Stimulated activated CD4-positive, alpha-beta T cell treated with anti-CD3 and anti-CD28 coated beads, TNF-alpha, amount 100 ng/mL, for 4 hours (primary cell): ENCODE measurements at places on chromosomes 1 and 21.

- no peak for DNase-seq
Observed at GRCh38 chr1:202791077-202791747, 17.0 kb downstream of the KDM5B start.

DNA sequence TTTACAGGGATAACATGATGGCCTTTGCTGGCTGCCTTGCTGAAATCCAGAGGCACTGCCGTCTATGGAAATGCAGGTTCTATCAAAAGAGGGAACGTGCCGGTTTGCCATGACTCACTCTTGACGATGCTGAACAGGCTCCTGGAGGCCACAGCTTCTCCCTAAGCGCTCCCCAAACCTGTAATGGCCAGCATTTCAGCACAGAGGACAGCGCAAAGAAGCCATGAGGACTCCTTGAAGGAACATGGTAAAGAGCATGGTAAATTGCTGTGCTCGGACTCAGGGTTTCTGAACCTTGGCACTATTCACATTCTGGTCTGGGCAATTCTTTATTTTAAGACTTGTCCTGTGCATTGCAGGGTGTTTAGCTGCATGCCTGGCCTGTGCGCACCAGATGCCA is 217.5 kb downstream of the CAMTA1 start:
- DNase-seq: no peak

DNA sequence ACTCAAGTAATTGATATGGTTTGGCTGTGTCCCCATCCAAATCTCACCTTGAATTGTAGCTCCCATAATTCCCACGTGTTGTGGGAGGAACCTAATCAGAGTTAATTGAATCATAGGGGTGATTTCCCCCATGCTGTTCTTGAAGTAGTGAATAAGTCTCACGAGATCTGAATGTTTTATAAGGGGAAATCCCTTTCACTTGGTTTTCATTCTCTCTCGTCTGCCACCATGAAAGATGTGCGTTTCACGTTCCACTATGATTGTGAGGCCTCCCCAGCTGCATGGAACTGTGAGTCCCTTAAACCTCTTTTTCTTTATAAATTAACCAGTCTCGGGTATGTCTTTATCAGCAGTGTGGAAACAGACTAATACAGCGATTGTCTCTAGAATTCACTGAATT is 135.4 kb downstream of the BACH1 start:
- DNase-seq: no peak

GRCh38 chr1:168654198-168654915 is 74.6 kb downstream of the DPT start:
- no peak for DNase-seq

DNA sequence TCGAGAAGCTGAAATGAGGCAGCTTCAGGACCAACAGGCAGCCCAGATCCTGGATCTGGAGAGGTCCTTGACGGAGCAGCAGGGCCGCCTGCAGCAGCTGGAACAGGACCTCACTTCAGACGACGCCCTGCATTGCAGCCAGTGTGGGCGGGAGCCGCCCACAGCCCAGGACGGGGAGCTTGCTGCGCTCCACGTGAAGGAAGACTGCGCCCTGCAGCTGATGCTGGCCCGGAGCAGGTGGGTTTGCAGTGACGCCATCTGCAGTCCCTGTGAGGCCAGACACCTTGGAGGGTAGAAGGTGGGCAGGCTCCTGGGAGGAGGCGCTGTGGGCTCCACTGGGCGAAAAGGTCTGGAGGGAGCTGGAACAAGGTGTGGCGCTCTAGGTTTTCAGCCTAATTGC is 39.7 kb downstream of the PCNT start:
- no peak for DNase-seq

DNA sequence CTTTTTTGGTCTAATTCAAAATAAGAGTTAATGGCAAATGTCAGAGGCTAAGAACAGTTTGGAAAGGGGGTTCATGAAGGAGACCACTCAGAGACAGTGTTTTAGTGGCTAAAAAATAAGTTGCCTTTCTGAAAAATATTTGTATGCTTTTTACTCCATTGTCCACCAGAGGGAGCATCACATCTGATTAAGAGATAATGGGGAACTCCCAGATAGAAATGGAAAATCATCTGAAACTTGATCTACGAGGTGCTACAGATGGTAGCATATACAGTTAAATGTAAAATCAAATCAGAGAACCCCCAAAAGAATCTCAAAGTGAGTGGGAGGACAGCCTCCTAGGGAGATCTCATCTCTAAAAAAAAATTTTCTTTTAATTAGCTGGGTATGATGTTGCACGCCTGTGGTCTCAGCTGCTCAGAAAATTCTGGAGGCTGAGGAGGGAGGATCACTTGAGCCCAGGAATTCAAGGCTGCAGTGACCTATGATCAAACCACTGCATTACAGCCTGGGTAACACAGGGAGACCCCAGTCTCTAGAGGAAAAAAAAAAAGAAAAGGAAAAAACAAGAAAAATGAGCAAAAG is 9.7 kb downstream of the SMYD3 start:
- no peak for DNase-seq

DNA sequence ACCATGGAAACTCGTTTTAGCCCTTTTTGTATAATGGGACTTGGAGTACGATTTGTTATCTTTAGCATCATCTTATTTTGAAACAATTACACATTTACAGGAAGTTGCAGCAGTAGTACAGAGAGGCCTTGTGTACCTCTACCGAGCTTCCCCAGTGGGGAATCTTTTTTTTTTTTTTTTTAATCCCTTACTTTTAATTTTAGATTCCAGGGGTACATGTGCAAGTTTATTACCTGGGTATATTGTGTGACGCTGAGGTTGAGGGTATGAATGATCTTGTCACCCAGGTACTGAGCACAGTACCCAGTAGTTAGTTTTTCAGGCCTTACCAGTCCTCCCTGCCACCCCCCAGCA is 45.9 kb downstream of the HHAT start:
- DNase-seq: no peak

GRCh38 chr1:162070094-162070748 is 730 bp downstream of the NOS1AP start:
- DNase-seq: no peak
